Posterior vena cava (tissue), 2 donors: ENCODE measurements at places on chromosomes 4 and X. TPM values are rescaled to one million over a fixed set of nuclear protein-coding genes. Genes with fewer than 3 reads are reported as not detected.

Gene MAPK10
- 30.5 TPM for total RNA-seq

- DNase-seq = no peak
These were observed 31.5 kb upstream of the GK2 start for GRCh38 chr4:79439489-79439888.

GRCh38 chrX:22110729-22111494 lies 78.8 kb downstream of the PHEX start:
- DNase-seq = no peak

GRCh38 chrX:13026877-13027652 lies 17.4 kb downstream of the FAM9C start:
- no peak for DNase-seq

Gene PRR32
- total RNA-seq = not detected

- no peak for DNase-seq
These were observed 41.8 kb upstream of the ARHGEF6 start for GRCh38 chrX:136822337-136823095.

GRCh38 chr4:69470561-69470960 lies 25.1 kb downstream of the UGT2B4 start:
- no peak for DNase-seq

GRCh38 chr4:134216411-134216810 lies 14.8 kb upstream of the PABPC4L start:
- DNase-seq = no peak

Gene PPEF1
- total RNA-seq = 0.24 TPM

DNA sequence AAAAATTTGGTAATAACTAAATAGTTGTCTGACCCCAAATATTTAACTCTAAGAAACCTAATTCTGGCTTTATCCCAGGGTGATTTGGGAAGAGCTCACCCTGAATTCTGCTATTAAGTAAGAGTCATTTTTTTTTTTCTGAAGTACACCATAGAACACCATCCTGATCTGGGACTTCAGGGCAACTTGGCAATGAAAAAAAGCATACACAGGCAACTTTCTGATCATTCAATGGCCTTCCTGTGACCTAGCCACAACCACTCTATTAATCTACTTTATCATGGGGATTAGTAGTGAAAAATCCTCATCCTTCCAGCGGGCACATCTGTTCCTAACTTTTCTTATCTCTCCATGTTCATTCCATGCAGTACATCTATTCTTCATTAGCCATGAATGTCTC lies 333.2 kb upstream of the MAD2L1 start:
- DNase-seq = no peak

GRCh38 chrX:102129473-102129872 lies 4.0 kb downstream of the TCEAL2 start:
- no peak for DNase-seq

- no peak for DNase-seq
These were observed 79.2 kb downstream of the FBXL5 start for GRCh38 chr4:15575966-15576365.

- no peak for DNase-seq
These were observed 376.6 kb upstream of the EMCN start for GRCh38 chr4:100894339-100894870.

- DNase-seq = no peak
These were observed 2.9 kb upstream of the YTHDC1 start for GRCh38 chr4:68352791-68353190.

GRCh38 chr4:152961014-152961772 lies 25.1 kb downstream of the FHDC1 start:
- DNase-seq = no peak

Gene SPINK2
- not detected for total RNA-seq

DNA sequence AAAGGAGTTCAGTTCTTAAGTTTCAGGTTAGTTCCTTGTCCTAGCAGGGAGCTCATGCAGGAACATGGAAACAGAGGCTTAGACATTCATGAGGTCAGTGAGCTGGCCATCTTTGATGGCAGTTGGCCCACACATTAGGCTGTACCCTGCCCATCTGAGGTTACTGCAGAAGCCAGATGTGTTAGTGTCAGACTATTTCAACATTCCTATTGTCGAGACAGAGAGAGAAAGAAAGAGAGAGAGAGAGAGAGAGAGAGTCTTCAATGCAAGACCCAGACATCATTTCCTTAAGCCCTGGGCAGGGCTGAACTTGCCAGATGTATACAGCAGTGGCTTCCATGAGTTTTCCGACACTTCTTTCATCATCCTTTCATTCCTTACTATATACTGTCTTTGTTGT lies 91.3 kb downstream of the PPP1R2C start:
- no peak for DNase-seq

- peak; percentile 48 for DNase-seq
These were observed 59.4 kb upstream of the ADRA2C start for GRCh38 chr4:3706565-3707422.

DNA sequence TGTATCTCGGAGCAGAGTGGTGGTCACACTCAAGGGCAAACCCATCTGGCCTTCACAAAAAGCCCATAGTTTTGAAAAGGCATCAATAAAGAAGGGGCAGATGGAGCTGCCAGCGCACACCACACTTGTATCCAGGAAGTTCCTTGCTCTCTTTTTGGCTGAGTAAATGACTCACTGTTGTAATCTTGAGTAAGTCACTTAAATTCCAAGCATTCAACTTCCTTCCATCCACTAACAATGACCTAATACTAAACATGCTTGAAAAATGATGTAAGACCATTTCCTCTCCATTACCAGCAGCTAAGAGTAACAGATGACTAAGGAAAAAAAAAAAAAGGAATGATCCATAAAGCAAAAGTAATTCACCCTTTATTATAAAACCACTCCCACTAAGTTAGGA lies 32.4 kb upstream of the MYOZ2 start:
- no peak for DNase-seq

Gene CYBB
- total RNA-seq = 67.5 TPM

GRCh38 chr4:103201253-103201652 lies 3.1 kb upstream of the CENPE start:
- no peak for DNase-seq

DNA sequence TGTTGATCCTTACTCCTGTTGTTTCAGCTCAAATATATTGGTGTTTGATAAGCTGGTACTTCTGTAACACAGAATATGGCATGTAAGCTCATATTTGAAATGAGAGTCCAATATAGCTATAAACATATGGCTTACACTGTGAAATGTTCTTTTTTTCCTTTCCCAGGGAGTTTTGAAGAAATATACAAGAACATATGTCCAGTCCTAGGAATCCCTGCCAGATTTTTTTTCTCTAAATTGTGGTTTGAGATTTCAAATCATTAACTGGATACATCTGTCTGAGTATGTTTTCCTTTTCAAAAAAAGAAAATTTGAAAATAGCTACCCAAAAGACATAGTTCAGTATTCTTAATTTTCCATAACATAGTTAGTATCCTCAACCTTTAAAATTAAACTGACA lies 60.2 kb downstream of the HMGB2 start:
- no peak for DNase-seq

- DNase-seq = no peak
These were observed 615.0 kb downstream of the TMA16 start for GRCh38 chr4:164109503-164109902.
